ENCODE measurements at places on chromosomes 2 and 18.

GRCh38 chr2:31057691-31058090 lies 80.5 kb downstream of the GALNT14 start:
- no peak for DNase-seq

GRCh38 chr18:48270929-48271328 lies 138.3 kb downstream of the ZBTB7C start:
- no peak for DNase-seq

GRCh38 chr2:11305338-11305737 lies 39.1 kb downstream of the ROCK2 start:
- DNase-seq, result no peak

DNA sequence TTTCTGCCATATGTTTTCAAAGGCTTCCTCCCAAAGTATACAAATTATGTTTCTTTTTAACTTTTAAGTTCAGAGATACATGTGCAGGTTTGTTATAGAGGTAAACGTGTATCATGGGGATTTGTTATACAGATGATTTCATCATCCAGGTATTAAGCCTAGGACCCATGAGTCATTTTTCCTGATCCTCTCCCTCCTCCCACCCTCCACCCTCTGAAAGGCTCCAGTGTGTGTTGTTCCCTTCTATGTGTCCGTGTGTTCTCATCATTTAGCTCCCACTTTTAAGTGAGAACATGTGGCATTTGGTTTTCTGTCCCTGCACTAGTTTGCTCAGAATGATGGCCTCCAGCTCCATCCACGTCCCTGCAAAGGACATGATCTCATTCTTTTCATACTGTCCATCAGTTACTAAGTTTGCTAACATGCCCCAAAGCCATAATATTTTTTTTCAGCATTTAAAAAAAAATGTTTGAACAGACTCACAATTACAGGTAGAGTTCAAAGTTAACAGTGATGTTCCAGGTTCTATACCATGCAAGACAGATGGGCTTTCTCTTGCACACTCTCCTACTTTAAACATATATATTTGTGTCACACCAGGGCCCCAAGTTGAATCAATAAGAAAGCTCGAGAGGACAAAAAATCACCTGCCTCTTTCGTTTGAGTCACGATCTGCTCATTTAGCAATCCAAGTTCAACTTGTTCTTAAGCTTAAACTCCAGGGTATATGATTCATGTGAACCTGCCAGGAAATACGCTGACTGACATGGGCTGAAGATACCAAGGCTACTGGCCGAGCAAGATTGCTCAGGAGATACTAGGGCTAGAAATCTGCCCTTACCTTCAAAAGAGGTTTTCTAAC lies 77.6 kb downstream of the AP1S3 start:
- no peak for DNase-seq

DNA sequence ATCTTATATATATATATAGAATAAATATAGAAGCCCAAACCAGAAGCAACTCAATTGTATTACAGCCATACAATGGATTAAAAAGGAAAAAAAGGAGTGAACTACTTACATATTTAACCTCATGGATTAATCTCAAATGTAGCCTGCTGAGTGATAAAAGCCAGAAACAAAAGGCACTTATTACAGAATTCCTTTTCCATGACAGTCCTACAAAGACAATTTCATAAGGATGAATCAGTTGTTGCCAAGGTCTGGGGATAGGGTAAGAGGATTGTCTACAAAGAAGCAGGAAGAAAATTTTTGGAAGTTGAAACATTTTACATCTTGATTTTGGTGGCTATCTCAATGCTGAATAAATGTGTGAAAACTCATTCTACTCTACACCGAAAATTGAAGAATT lies 103.9 kb upstream of the DCC start:
- no peak for DNase-seq

- DNase-seq, result no peak
Measured at GRCh38 chr2:232389327-232389726, 10.8 kb downstream of the ALPP start.

GRCh38 chr18:56188529-56189275 lies 449.7 kb downstream of the TXNL1 start:
- no peak for DNase-seq

DNA sequence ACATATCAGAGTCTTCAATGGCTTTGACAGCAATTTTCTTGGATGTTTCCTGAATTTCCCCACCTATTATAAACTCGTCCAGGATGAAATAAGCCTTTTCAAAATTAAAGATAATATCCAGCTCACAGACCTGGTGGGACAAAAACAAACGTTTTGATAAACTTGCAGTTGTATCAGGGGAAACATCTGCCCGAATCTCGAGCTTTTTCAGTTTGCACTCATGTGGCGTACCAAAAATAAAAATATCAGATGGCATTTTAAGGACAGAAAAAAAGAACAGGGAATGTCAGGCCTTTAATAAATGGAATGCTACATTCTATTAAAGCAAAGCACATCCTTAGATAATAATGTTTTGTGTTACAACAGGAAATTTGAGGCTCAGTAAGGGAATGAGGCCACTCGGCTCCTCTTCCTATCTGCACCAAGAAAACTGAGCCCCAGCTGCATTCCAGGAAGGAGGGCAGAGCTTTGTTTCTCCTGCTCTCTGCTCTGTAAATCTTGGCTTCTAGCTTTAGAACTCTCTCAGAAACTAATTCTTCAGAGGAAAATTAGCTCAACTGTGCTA lies 72.1 kb downstream of the AP1S3 start:
- DNase-seq, result no peak

DNA sequence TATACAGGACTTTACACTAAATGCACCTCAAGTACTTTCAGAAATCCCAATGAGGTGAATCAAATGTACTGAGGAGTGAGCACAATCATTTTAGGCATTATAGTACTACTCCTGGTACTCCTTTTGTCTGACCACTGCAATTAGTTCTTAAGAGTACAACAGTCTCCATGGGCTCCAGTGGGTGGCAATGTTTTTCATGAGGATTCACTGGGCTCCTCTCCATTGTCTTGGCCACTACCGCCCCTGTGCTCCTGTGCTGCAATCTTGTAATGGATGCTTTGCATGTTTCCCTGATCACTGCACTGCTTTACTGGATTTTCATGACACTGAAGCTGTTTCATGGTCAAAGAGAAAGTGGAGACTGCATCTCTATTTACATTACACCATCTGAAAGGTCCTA lies 268.5 kb upstream of the ZSWIM2 start:
- no peak for DNase-seq

- DNase-seq, result no peak
Measured at GRCh38 chr18:4077204-4077603, 377.9 kb downstream of the DLGAP1 start.

- DNase-seq, result no peak
Measured at GRCh38 chr2:144507441-144508171, 12.3 kb downstream of the ZEB2 start.

DNA sequence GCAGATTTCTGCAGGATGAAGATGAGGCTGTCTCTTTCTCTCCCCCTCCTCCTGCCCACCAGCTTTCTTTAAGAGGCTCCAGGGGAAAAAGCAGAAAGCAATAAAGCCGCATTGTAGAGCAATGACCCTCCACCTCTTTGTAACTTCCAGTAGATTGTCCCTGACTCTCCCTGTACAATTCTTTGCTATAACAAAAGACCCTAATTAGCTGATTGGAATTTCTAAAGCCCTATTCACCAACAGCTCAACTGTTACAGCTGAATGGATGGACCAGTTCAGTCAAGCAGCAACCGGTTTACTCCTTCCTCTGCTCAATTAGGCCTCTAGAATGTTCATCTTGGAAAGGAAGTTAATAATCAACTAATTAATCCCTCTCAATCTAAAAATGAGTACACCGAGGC lies 301.0 kb downstream of the STK39 start:
- DNase-seq, result no peak

GRCh38 chr18:76923485-76924085 lies 101.2 kb downstream of the ZNF236 start:
- no peak for DNase-seq

DNA sequence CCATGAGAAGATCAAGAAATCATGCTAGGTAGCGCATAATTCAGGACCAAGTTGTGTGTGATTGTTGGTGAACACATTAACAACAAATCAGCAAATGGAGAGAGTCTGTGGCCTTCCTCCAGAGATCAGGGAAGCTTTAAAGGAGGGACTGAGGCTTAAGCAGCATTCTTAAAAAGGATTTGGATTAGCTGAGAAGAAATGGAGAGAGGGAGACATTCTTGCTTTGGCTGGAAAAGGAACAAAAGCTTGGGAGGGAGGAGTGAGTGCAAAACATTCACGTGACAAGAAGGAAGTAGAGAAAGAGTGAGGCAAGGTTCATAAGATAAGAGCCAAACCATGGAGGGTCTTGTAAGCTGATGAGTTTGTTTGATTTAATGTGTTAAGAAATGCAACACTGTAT lies 75.6 kb downstream of the SRD5A2 start:
- no peak for DNase-seq

GRCh38 chr2:145623136-145623535 lies 1103.2 kb upstream of the ZEB2 start:
- DNase-seq, result peak; percentile 66

- no peak for DNase-seq
Measured at GRCh38 chr18:22173221-22173927, 4.0 kb downstream of the GATA6 start.

DNA sequence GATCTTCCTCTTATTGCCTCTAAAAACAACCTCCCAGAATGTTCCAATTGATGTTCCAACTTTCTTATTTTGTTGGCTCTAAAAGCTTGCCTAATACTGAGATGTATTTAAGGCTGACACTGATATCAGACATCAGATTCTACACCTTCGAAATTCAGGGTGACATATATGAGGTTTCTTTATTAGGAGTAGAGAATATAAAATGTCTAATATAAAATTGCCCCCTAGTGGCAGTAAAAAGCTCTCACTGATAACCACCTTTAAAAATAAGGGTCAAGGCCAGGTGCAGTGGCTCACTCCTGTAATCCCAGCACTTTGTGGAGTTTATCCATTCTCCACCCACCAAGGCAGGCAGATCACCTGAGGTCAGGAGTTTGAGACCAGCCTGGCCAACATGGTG lies 789.7 kb upstream of the SLC39A10 start:
- no peak for DNase-seq

DNA sequence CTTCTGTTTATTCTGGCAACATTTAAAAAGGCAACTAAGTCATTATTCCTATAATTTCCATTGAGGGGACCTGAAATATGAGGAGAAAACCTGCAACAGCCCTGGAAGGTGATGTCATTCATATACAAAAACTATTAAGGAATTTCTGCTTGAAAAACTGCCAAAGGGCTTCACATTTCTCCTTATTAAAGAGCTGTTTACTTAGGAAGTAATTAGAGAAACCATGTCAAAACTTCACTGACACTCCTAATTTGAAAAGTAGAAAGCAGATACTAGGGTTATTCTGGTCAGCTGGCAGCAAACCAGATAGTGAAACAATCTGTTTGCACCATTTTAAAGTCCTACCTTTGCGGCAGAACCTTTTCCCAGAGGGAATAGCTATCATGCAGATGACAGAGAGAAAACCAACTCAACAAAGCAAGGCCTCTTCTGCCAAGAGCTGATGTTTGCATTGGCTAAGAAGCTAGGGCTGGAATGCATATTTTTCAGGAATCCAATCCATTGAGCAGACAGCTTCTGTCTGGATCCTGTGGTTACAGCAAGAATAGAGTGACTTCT lies 592.2 kb upstream of the SYT4 start:
- DNase-seq, result peak; percentile 58

GRCh38 chr2:73998451-73998850 lies 13.7 kb downstream of the TET3 start:
- DNase-seq, result no peak

- DNase-seq, result no peak
Measured at GRCh38 chr18:9337873-9338272, 3.3 kb downstream of the TWSG1 start.

- no peak for DNase-seq
Measured at GRCh38 chr18:3218819-3219218, 949 bp downstream of the MYOM1 start.

DNA sequence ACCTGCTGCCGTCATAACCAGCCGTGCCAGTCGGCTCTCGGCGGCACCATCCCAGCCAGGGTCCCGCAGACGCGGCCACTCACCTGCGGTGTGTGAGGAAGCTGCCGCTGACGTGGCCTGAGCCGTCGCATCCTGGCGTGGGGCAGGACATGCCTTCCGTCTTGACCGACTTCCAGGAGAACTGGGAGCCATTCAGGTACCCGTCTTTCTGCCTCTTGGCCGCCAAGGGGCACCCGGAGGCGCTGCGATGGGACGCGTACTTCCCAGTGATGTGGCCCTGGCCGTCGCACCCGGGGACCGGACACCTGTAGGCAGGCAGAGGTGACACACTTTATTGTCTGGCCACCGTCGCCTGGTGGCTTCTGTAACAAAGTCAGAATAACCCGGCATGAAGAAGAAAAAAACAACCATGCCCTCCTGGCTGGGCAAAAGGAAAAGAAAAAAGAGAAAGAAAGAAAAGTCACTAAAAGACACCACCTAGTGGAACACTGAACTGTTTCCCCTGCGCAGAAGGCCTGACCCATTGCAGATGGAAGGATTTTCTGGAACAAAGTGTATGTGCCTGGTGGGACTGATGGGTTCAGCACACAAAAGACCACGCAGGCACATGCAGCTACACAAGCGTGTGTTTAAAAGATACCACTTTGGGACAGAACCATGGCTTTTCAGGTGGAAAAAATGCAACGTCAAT lies 94.9 kb upstream of the PXDN start:
- no peak for DNase-seq

DNA sequence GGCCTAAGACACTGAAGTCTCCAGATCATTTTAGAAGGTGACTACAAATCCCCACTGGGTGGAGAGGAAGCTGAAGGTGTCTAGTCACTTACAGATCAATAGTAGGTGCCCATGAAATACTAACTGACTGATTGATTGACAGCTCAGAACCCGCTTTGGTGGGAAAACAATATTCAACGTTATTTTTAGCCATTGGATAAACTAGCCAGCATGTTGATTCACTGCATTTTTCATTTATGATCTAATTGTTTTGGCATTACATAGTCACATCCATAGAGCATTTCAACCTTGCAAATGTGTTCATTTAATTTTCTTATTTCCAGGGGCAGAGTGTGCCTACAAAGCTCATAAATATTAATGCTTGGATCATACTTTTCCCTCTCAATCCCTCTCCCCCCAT lies 162.3 kb downstream of the MREG start:
- DNase-seq, result peak; percentile 39

DNA sequence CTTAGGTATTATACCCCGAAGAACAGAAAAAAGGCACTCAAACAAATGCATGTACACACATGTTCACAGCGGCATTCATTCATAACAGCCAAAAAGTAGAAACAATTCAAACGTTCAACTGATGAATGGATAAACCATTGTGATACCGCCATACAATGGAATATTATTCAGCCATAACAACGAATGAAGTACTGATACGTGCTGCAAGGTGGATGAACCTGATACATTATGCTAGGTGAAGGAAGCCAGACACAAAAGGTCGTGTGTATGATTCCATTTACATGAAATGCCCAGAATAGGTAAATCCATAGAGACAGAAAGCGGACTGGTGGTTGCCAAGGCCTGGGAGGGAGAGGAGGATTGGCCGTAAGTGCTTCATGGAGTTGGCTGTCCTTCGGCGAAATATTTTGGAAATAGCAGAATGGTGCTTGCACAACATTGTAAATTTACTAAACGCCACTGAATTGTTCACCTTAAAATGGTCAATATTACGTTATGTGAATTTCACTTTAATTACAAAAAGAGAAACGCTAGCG lies 750 bp upstream of the RMP24 start:
- no peak for DNase-seq

GRCh38 chr18:62368100-62368499 lies 43.0 kb downstream of the TNFRSF11A start:
- DNase-seq, result no peak

- DNase-seq, result no peak
Measured at GRCh38 chr18:48788373-48788772, 162.4 kb downstream of the SMAD7 start.
